Stimulated activated CD8-positive, alpha-beta memory T cell treated with anti-CD3 and anti-CD28 coated beads, Interleukin-4, amount 100 ng/mL, for 4 hours (primary cell): ENCODE measurements at places on chromosomes 3 and 15.

DNA sequence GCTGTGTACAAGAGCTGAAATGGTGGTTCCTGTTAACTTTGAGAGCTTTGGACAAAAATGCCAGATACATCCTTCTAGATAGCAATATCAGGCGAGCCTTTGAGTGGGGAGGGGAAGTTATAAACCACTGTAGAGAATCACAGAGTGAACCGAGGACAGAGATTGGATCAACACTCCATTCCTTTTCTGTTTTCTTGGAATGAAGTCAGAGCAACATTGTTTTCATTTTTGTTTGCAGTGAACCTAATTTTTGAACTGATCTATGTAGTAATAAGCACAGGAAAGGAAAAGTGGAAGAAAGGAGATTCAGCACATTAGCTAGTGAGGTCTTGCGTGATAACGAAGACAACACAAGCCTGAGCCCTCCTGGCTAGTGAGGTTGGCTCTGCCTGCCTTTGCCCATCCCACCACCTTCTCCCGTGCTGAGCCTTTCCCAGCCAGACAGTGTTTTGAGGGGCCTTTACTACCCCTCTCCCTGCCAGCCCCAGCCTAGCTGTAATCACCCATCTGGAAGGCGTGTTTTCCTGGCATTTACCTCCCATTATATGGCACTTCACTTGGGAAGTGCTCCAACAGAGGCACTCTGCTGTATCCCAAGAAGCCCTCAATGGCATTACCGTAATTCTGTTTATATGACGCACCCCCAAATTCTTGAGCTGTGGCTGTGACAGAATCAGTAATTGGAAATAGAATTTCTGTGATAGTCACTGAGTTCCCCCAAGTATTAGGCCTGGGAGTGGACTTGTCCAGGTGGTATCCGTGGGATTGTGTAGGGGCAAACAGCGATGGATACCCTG lies 129.8 kb downstream of the CACNA1D start:
- DNase-seq: no peak

- no peak for DNase-seq
Measured at GRCh38 chr3:72006631-72007556, 221.9 kb upstream of the PROK2 start.

GRCh38 chr3:88150371-88150770 lies 612 bp downstream of the C3orf38 start:
- no peak for DNase-seq

GRCh38 chr3:66795365-66795764 lies 202.7 kb upstream of the KBTBD8 start:
- no peak for DNase-seq

- no peak for DNase-seq
Measured at GRCh38 chr15:33200444-33200843, 5.9 kb upstream of the FMN1 start.

- DNase-seq: no peak
Measured at GRCh38 chr3:127808197-127808596, 14.1 kb downstream of the MGLL start.

DNA sequence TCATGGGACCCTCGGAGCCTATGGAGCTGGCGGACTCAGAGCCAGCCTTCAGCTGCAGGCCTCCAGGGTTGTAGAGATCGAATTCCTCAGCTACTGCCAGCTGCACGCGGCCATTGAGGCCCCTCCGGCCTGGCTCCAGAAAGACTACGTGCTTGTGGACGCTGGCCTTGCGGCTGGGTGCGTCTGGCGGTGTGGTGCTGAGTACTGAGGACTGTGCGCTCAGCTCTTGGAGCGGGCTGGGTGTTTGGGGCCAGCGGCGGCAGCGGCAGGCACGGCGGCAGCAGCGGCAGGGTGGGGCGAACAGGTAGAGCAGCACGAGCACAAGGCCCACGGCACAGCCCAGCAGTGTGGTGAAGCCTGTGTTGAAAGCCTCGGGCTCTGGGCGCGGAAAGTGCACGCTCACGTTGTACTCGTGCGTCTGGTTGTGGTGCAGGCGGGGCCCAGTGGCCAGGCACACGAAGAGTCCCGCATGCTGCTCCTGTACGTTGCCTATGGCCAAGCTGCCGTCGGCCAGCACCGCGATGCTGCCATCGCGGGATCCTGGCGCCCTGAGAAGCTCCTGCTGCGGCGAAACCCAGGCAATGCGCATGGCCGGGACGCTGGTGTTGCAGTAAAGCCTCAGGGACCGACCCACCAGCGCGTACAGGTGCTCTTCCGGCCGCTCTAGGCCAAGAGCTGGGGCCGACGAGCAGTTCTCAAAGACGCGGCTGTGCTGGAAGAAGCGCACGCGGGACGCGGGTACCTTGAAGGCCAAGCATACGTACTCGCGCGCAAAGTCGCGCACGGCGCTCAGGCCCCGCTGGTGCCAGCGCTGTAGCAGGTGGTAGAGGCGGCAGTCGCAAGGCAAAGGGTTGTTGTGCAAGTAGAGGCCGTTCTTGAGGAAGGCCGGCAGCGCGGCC lies 1.3 kb downstream of the AMIGO3 start:
- no peak for DNase-seq

DNA sequence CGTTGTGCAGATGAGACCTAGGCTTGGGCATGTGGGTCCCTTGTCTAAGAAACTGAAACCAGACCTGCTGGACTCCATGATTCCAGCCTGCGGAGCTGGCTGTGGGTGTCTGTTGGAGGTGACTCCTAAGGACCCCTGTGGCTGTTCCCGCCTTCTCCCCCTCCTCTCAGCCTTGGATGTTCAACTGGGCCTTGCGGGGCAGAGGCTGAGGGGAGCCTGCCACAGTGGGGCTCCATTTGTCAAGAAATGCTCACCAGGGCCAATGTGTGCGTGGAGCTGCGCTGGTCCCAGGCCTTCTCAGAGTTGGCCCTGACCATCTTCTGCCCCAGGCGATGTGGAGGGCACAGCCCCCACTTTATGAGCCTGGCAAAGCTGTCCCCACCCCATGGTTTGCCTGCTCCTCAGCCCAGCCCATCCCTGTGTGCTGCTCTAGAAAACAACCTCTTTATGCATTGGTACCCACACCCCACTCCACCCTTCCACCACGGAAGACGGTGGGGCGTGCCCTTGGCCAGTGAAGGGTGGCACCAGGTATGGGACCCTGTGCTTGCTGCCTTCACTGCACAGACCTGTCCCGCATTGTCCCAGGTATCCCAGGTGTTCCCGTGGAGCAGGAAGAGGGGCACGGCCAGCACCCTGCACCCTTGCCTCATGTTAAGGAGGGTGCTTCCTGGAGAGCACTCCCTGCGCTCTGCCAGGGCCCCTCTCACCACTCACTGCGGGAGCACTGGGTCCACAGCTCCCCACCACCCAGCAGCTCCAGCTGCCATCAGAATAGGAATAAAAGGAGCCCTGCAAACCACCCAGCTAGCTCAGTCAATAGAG lies 7.9 kb downstream of the MESP2 start:
- no peak for DNase-seq

DNA sequence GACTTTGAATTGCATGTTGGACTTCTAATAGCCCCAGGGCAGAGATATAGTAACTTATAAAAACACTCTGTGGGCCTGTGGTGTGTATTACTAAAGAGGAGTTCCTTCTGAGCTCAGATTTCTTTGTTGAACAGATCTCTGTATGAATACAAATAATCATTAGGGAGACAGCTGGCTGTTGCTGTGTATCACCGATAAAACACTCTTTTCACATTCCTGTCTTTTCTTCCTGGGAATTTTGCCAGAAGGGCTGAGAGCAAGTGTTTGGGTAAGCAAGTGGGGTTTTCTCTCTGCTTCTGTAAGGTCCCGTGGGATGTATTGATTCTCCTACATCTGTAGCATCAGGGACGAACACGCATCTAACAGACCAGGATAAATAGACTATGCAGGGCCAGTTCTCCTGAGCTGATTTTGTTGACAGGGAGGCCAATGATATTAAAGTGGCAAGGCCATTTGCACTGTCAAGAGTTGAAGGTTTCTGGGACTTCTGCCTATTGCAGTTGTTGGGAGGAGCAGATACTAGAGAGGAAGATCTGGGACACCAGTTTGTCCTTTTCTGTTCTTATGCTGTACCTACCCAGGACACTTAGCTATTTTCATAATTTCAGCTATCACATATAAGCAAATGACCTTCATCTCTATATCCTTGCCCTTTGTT lies 225.9 kb upstream of the CD96 start:
- DNase-seq: no peak

DNA sequence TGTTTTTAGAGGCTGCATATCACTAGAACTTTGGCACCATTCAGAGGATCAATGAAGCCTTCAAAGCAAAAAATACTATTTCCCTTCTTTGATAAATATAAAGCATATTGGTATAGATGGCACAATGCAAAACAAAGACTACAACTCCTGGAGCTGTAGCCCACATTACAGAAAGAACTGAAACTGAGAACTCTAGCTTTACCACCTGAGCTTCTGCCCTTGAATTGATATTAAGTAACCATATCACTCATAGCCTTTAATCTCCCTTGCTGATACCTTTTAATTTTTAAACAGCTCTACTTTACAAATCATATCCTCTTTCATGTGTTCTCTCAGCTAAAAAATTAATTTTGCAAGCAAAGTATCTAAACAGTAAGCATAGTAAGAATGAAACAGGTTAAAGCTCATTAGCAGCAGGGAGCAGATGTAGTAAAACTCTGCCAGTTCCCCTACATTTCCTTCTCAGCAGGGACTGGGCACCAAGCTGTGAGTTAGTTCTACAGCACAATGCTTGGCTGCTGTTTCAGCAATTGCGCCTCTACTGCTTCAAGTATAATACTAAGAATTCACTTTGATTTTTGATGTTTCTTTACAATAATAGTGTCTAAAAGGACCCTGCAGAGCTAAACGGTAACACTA lies 97.9 kb upstream of the NANOGP8 start:
- no peak for DNase-seq

GRCh38 chr15:93837450-93837849 lies 393.9 kb upstream of the MCTP2 start:
- no peak for DNase-seq

DNA sequence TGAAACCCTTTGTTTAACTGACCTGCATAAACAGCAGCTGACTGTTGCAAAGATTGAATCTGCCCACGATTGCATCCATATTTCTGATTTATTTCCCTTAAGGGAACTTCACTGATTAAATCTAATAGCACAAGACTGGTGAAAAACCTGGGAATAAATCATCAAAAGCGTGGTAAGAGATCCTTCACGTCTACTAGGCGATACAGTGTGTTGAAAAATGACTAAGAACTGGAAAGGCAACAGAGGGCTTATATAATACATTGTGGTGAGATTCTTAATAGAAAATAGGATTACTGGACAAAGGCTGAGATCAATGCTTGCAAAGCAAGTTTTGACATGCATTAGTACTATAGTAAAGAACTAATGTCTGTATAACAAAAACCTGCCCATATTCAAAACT lies 49.0 kb downstream of the POLQ start:
- DNase-seq: no peak

DNA sequence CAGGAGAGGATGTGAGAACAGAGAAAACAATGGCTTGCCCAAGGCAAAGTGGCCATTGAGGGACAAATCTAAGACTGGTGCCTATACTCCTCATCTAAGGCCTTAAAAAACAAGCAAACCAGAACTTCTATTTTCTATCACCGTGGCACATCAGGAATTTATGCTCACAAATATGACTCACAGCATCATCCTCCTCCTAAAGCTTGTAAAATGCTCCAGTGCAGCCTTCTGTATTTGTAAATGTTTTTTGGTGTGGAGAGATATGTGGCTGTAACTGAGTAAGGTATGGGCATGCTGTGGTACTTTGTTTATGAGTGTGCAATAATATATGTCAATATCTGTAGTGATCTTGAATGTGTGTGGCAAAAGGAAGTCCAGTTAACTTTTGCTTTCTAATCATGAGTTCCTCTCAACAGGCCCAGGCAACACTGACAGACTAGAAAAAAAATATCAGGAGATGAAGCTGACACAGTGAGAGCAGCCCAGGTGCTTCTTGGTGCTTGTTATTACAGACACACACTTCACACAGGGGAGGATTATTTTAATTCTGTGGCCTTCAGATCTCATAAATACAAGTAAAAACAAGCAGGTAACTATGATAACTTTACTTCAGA lies 60.3 kb downstream of the CTNNB1 start:
- no peak for DNase-seq

- no peak for DNase-seq
Measured at GRCh38 chr15:78065284-78065872, 12.1 kb downstream of the TBC1D2B start.

GRCh38 chr15:78259232-78259631 lies 5.1 kb upstream of the DNAJA4 start:
- DNase-seq: no peak

- no peak for DNase-seq
Measured at GRCh38 chr15:39880718-39881387, 39.2 kb downstream of the GPR176 start.

GRCh38 chr3:5489536-5489935 lies 302.0 kb downstream of the EDEM1 start:
- DNase-seq: no peak

DNA sequence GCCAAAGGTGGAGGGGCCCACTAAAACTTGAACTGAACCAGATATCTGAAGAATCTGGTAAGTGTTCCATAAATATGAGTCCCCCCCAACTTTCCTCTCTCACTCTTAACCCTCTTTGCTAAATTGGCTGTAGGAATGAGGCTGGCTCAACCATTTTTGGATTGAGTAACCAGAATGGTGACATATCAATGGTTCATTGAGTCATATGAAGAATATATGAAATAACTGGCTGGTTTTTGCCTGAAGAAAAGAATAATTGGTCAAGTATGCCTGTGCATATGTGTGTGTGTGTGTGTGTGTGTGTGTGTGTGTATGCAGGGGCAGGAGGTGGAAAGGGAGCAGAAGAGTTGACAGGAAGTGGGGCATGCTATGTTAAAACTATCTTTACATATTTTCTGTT lies 472.9 kb upstream of the THBS1 start:
- DNase-seq: no peak

DNA sequence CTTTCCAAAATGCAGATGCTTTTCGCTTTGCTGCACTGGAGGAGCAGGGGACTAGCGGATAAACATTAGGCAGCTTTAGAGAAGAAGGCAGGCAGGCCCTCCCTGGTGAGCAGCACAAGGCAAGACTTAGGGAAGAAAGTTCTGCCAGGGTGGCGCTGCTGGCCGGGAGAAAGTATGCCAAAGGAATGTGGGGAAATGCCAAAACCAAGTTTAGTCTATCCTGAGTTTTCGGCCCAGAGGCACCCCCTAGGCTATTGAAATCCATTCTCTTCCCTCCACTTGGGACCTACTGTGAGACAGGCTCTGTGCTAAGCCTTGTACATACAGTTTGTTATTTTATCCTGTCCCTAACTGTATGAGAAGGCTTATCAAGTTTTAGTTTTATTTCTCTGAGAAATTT lies 9.2 kb downstream of the SHC4 start:
- DNase-seq: no peak

GRCh38 chr3:13245615-13245978 lies 172.4 kb upstream of the IQSEC1 start:
- no peak for DNase-seq

- DNase-seq: no peak
Measured at GRCh38 chr3:100106094-100106493, 8.2 kb downstream of the FILIP1L start.

DNA sequence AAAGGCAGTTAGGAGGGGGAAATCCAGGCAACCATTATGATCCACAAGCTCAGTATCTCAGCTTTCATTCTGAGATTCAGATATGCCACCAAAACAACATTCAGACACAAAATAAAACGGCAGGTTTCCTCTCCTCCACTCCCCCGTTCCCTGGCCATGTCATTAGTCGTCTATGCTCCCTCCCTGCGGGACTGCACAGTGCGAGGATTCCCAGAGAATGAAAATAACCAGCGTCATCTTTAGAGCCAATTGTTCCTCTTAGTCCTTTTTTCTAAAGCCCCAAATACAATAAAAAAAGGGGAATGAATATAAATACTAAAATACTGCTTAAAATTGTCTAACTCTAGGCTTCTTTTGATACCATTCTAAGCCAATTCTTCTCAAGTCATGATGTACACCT lies 7.8 kb upstream of the SLCO3A1 start:
- no peak for DNase-seq
